Renal pelvis (tissue), 12 donors: ENCODE measurements at places on chromosomes 5 and 9.

GRCh38 chr5:149519601-149520000 lies 31.6 kb downstream of the CSNK1A1 start:
- DNase-seq, result no peak

DNA sequence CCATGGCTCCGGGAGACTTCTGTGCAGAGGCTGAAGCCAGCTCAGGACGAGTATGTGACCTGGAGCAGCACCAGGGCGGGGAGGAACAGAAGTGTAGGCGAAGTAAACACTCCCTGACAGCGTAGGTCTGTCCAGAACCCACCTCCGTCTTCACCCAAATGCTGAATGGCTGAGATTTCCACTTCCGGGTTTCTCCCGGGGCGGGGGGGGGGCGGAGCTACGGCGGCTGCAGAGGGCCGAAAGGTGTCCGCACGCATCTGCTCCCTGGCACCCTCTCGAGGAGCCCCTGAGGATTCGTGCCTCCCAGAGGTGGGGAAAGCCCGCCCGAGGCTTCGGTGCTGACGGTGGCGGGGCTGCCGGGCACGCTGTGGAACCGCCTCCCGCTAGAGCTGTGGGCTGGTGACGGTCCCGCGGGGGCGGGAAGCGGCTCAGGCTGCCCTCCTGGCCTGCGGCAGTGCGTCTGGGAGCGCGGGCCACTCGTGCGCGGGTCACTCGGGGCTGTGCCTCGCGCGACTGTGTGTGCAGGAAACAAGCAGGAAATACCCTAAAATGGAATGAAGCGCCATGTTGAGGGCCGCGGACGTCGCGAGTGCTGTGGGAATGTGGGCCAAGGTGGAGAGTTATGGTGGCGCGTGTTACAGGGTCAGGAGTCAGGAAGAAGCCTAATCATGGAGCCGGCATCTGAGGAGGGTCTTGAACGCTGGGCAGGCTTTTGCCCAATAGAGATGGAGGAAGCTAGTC lies 1425.4 kb downstream of the FOXD4L5 start:
- DNase-seq, result no peak

DNA sequence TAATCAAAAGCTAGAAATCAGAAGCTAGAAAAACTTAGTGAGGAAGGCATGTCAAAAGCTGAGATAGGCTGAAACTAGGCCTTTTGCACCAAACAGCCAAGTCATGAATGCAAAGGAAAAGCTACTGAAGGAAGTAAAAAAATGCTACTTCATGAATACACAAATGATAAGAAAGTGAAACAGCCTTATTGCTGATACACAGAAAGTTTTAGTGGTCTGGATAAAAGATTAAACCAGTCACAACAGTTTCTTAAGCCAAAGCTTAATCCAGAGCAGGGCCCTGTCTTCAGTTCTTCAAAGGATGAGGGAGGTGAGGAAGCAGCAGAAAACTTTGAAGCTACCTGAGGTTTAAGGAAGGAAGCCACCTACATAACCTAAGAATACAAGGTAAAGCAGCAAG lies 102.5 kb upstream of the SH3GL2 start:
- DNase-seq, result no peak

GRCh38 chr9:99432075-99432474 lies 210.0 kb downstream of the SEC61B start:
- DNase-seq, result no peak

- no peak for DNase-seq
These were observed 85.2 kb upstream of the ALDH1A1 start for GRCh38 chr9:73038089-73038509.

DNA sequence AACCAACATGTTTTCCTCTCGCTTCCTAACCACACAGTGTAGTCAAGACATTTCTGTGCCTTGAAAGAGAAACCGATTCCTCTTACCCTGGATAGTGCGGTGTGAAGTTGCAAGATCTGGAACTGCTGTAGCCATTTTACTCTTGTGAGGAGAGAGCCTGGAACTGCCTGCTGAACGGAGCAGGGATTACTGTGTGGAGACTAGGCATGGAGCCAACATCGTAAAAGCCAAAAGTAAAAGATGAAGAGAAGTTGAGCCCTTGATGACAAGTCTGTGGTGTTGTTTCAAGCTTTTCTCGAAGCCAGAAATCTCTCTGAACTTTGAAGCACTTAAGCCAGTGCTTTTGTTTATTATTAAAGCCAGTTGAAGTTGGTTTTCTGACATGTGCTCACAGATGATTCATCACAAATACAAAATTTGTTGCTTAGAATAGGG lies 110.1 kb upstream of the GRIN3A start:
- DNase-seq, result peak; percentile 52
